ENCODE measurements at places on chromosomes 1 and 21. TPM values are rescaled to one million over a fixed set of nuclear protein-coding genes. Genes with fewer than 3 reads are reported as not detected.
A peak's percentile ranks its signal among the peaks of the same experiment; 100 is the strongest.

- H3K27ac ChIP-seq = peak overlapping the region; percentile 56
- no peaks in the 10 kb centered on the region for H3K27me3 ChIP-seq
- peaks cover 17% of the 10 kb centered on the region for H3K4me1 ChIP-seq
- DNase-seq = peak; percentile 36
Observed at GRCh38 chr1:9249534-9250410, 15.2 kb downstream of the H6PD start.

GRCh38 chr1:241253471-241253870 lies 103.5 kb downstream of the RGS7 start:
- no peak overlapping the region for H3K4me3 ChIP-seq
- H3K36me3 ChIP-seq = peaks cover 2% of the 10 kb centered on the region
- H3K27ac ChIP-seq = no peak overlapping the region
- H3K27me3 ChIP-seq = no peaks in the 10 kb centered on the region

Gene KANK4
- 1.0 TPM for total RNA-seq

Gene DENND2C
- total RNA-seq = 10.4 TPM

DNA sequence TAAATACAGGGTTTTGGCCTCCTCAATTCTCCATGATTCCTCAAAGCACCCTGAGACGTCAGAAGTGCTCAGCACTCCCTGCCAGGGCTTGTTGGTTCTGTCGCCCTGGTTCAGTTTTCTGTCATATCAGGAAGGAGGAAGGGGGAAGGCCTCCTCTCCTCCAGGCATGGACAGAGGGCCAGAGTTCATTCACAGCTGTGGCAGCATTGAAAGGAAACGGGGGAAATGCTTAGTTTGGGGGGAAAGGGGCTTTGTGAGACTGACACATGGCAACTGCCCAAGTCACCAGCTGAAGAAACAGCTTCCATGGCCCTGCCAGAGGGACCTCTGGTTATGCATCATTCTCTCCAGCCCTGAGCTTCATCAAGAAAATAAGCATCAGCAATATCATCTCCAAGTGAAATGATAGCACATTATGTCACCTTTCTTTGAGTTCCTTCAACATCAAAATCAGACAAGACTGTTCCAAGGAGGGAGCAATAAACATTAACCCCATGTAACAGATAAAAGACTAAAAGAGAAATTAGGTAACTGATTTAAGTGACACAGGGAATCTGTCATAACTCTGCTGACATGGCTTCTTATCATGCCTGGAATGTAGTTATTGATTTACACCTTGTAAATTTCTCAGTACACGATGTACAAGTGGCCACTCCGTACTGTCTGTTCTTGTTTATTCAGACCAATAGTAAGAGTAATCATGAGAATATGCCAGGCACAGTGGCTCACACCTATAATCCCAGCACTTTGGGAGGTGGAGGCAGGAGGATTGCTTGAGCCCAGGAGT lies 103.2 kb upstream of the SLC25A33 start:
- no peak overlapping the region for H3K4me3 ChIP-seq
- peaks cover 50% of the 10 kb centered on the region for H3K4me1 ChIP-seq
- H3K27me3 ChIP-seq = peaks cover 2% of the 10 kb centered on the region
- H3K36me3 ChIP-seq = no peaks in the 10 kb centered on the region

- no peaks in the 10 kb centered on the region for H3K4me1 ChIP-seq
- DNase-seq = no peak
- no peaks in the 10 kb centered on the region for H3K36me3 ChIP-seq
- no peak overlapping the region for H3K27ac ChIP-seq
Observed at GRCh38 chr1:107434361-107434693, 293.5 kb downstream of the NTNG1 start.

GRCh38 chr1:156618853-156619581 lies at the start of gene HAPLN2:
HAPLN2 (plus strand) TSS chr1:156619415; CDS start chr1:156623491, 4,076 bp downstream.
- peaks cover 4% of the 10 kb centered on the region for H3K4me1 ChIP-seq
- H3K4me3 ChIP-seq = no peak within 1 kb of the TSS
- H3K27me3 ChIP-seq = peaks cover 65% of the 10 kb centered on the region
- peak; percentile 32 for DNase-seq
- H3K27ac ChIP-seq = no peak within 1 kb of the TSS
- no peaks in the 10 kb centered on the region for H3K36me3 ChIP-seq

GRCh38 chr1:220748089-220748934 lies at the start of gene MTARC2:
MTARC2 (plus strand) TSS chr1:220748322; CDS start chr1:220748532, 210 bp downstream.
- H3K4me3 ChIP-seq = peak within 1 kb of the TSS; percentile 78
- no peaks in the 10 kb centered on the region for H3K36me3 ChIP-seq
- peak within 1 kb of the TSS; percentile 91 for H3K27ac ChIP-seq
- DNase-seq = peak; percentile 41

DNA sequence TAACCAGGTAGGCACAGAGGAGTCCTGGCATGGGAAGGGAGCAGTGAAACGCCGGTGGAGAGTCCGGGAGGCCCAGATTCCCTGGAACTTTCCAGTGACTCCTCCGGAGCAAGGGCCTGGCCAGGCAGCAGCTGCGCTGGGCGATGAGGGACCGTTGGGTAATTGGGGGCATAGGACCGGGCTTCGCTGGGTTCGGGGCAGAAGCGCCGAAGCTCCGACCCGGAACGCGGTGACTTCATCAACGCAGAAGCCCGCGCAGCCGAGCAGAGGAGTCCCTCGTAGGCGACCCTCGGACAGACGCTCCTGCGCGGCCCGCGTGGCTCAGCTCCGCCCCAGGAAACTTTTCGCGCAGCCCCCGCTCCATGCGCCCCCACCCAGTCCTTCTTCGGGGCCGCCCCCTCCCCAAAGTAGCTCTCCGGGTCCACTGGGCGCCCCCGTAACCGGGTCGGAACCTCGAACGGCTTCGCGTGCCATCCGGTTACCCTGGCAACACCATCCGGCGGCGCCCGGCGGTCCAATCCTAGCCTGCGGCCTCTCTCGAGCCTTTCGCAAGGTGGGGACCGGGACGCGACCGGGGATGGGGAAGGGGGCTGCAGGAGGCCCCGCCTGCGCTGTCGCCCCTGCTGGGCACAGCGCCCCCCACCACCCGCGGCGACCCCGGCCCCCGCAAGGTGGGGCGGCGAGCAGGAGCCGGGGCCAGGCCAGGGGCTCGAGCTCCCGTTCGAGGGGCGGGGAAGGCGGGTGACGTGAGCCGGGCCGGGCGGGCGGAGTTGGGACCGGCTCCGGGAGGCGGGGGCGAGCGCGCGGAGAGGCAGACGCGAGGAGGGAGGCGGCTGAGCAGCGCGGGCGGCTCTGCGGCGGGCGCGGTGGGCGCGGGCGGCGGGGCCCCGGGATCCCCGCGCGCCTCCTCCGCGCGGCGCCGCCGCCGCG lies at the start of gene AJAP1:
TSS of gene AJAP1 (plus strand) at position 814 of the 930 bp plus-strand sequence. CDS start 817 bp downstream, outside the sequence.
- peak within 1 kb of the TSS; percentile 24 for H3K4me3 ChIP-seq
- no peak within 1 kb of the TSS for H3K27ac ChIP-seq
- DNase-seq = no peak
- H3K36me3 ChIP-seq = no peaks in the 10 kb centered on the region

Gene SYCP1
- not detected for total RNA-seq

- H3K4me3 ChIP-seq = no peak overlapping the region
- peaks cover 30% of the 10 kb centered on the region for H3K4me1 ChIP-seq
- no peak for DNase-seq
- no peaks in the 10 kb centered on the region for H3K27me3 ChIP-seq
Observed at GRCh38 chr1:226985839-226986463, 45.9 kb downstream of the COQ8A start.

DNA sequence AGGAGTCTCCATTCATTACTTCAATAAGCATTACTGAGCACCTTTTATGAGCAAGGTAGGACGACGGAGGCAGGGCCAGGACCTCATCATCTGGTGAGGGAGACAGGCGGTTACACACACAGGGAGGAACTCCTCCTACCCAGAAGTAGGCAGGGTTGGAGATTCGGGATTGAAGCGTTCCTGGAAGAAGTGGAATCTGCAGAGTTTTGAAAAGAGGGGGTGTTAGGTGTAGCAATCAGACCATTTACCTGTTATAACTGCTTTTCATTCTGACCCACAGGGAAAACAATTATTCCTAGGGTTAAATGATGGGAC lies 392.4 kb downstream of the DISC1 start:
- no peak for DNase-seq
- no peak overlapping the region for H3K4me3 ChIP-seq
- H3K27ac ChIP-seq = no peak overlapping the region
- H3K27me3 ChIP-seq = peaks cover 10% of the 10 kb centered on the region
- no peaks in the 10 kb centered on the region for H3K36me3 ChIP-seq

Gene DBT
- 20.4 TPM for total RNA-seq

DNA sequence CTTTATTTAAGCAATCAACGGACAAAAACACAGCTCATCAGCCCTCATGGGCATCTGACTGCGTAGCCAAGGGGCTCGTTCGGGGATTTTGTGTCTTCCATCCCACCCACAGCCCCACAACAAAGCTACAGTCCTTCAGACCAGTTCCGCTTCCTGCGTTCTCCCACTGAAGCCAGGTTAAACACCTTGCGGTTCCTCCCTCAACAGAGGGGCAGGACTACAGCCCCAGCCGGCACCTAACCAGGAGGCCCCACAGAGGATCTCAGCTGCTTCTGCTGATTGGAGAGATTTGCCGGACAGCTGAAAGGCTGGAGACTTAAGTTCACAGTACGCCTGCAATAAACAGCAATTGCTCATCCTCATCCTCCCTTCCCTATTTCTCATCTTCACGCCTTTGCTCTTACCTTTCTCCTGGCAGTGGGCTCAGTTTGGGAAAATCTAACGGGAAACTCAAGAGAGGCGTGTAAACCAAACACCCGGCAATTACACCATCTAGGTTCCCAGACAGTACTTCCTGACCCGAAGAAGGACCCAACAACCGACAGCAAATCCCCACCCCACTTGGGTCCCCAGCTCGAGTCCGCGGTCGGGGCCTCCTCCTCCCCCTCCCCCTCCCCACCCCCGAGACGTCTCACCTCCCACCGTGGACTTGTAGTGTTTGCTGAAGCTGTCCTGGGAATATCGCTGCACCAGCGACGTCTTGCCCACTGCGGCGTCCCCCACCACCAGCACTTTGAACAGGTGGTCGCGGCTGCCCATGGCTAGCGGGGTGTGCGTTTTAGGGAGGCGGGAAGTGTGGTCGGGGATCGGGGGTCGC lies 876 bp downstream of the RAB29 start:
- no peaks in the 10 kb centered on the region for H3K36me3 ChIP-seq
- H3K27me3 ChIP-seq = peaks cover 37% of the 10 kb centered on the region

DNA sequence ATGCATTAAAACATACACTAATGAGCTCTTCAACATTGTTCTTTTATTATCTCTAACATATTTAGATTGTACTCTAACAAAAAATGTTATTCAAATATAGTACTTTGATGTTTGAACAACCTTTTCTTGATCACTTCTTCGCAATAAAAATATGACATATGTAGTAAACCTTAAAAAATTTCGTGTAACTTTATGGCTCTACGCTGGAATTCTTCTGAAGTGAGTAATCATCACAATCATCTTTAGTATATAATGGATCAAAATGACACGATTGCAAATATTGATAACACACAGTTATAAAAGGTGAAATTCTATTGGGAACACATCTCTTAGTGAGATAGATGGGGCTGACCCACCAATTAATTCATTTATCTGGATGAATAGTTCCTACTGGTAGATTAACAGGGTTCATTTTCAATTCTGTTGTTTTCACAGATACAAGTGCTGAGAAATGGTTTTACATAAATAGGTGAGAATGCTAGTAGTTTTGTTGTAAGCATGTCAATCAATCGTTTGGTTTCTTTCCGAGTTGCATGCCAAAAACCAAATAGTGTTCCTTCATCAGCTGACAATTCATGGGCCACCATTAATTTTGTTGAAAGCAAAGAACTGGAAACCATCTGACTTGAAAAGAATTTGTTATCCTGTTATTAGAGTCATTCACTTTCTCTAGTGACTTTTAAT lies 1.5 kb upstream of the ZMPSTE24 start:
- H3K27me3 ChIP-seq = no peaks in the 10 kb centered on the region
- no peak for DNase-seq
- H3K4me3 ChIP-seq = peak overlapping the region; percentile 89
- peak overlapping the region; percentile 99 for H3K27ac ChIP-seq
- H3K36me3 ChIP-seq = peaks cover 6% of the 10 kb centered on the region
- H3K4me1 ChIP-seq = peaks cover 6% of the 10 kb centered on the region

Gene RSPO1
- total RNA-seq = not detected

Gene AXDND1
- total RNA-seq = 2.5 TPM

GRCh38 chr1:193030280-193030679 lies 28.9 kb downstream of the UCHL5 start:
- DNase-seq = no peak
- peaks cover 6% of the 10 kb centered on the region for H3K4me1 ChIP-seq
- no peak overlapping the region for H3K4me3 ChIP-seq

Gene MNDA
- not detected for total RNA-seq

GRCh38 chr1:151428068-151428467 lies 28.7 kb downstream of the PSMB4 start:
- H3K27ac ChIP-seq = peak overlapping the region; percentile 21
- H3K27me3 ChIP-seq = no peaks in the 10 kb centered on the region
- H3K4me1 ChIP-seq = peaks cover 7% of the 10 kb centered on the region
- no peak overlapping the region for H3K4me3 ChIP-seq

GRCh38 chr1:3467096-3468036 lies 12.9 kb downstream of the ARHGEF16 start:
- H3K4me1 ChIP-seq = peaks cover 8% of the 10 kb centered on the region
- no peak for DNase-seq
- no peaks in the 10 kb centered on the region for H3K27me3 ChIP-seq
- H3K27ac ChIP-seq = no peak overlapping the region
- H3K36me3 ChIP-seq = no peaks in the 10 kb centered on the region
- H3K4me3 ChIP-seq = no peak overlapping the region

DNA sequence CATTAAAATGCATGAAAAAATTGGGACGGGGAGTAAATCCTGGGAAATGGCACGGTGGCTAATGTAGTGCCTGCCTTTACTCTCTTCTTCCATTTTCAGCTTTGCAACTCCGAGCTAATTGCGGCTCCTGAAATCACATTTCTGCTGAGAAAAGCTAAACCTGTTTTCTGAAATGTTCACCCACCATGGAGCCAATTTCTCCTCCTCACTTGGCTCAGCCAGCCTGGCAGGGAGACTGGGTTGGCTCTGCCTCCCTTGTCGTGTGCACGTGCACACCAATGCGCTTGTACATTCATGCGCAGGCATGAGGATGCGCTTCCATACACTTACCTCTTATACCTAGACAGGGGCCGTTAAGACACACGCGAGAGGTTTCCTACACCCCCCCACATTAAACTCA lies 165.4 kb downstream of the PLXNA2 start:
- DNase-seq = no peak
- no peak overlapping the region for H3K4me3 ChIP-seq
- peaks cover 8% of the 10 kb centered on the region for H3K4me1 ChIP-seq
- H3K27ac ChIP-seq = no peak overlapping the region

DNA sequence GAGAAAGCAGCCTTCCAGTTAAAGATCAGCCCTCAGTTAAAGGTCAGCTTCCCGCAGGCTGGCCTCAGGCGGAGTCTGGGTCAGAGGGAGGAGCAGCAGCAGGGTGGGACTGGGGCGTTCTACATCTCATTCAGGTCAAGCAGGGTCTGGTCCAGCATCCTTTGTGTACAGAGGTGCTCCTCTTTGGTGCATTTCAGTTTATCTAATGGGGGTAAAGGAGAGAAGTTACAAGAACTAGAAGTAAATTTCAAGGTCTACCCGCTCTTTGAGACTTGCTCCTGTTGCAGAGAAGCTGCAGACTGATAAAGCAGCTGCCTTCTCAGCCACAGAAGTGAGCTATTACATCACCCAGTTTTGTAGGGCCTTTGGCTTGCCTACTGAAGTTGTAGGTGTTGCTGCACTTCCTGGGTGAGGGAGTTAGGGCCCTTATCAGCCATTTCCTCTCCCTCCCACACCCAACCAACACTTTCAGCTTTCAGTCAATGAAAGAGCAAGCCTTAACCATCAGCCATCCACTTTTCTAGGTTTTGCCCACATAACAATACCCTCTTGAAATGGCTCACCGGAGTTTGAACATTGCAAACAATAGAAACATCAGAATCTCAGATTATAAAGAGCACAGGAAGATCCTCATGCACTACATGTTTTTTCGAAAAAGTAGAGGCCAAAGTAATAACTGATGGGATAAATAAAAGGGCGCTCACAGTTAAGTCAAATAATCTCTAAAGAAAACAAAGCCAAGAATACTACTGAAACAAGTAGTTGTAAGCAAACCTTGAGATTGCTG lies 2.8 kb upstream of the NUP210L start:
- H3K27me3 ChIP-seq = no peaks in the 10 kb centered on the region
- DNase-seq = no peak
- H3K27ac ChIP-seq = peak overlapping the region; percentile 9
- no peak overlapping the region for H3K4me3 ChIP-seq
